ENCODE measurements at places on chromosomes 7 and 10.

DNA sequence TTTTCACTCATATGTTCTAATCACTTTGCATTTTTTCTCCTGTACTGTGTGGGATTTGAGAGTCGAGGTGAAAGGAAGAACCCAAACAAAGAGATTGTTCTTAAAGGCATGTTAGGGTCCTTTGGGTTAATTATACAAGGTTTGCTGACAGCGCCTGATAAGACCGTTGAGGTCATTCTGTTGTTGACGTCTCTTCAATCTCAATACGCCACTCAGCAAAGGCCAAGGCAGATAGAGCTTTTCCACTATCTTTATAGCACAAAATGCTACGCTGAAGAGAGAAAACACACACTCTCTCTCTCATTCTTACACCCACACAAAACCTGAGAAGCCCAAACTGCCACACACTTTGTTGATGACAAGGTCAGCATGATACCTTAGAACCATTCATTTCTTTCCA, 228.7 kb downstream of the CNTNAP2 start:
- no peak for DNase-seq

DNA sequence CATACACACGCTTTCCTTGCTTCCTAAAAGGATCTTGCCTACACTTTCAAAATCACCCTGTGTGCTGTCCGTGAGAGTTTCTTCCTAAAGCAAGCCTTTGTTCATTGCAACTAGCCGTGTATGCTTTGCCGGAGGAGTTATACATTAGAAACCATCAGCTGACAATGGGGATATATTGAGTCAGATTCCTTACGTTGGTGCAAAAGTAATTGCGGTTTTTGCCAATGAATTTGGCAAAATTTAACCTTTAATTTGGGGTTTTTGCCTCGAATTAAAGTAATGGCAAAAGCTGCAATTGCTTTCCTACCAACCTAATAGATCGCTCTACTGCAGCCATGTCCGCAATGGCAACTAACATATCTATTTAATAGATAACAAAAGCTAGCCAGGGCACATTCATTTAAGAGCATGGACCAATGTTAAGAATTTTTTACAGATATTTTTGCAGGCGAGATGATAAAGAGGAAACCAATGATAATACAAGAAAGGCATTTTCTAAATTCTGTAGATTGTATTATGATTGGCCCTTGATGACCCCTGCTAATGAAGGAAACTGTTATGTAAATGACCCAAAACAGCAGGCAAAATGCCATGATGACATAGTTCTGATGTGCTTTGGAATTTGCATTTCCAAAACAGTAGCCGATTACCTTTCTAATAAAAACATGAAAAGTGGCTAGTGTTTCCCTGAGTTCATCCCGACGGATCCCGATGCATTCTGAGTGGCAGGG, 184.8 kb upstream of the NRP1 start:
- DNase-seq: no peak

GRCh38 chr7:27166531-27167505, 1.5 kb upstream of the HOXA9 start:
- DNase-seq: no peak

DNA sequence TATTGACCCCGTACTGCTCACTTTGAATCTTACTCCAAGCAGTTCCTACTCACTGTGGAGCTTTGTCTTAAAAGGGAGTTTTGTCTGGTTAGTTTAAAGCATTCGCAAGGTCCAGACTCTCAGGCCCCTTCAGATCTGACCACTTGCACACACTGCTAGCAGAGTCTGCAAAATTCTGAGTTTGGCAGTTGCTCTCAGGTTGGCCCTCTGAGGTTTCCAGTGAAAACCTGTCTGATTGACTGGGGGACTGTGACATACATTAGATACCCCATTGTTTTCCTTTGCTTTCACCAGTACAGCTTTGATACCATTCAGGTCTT, 149.2 kb downstream of the XPNPEP1 start:
- no peak for DNase-seq

DNA sequence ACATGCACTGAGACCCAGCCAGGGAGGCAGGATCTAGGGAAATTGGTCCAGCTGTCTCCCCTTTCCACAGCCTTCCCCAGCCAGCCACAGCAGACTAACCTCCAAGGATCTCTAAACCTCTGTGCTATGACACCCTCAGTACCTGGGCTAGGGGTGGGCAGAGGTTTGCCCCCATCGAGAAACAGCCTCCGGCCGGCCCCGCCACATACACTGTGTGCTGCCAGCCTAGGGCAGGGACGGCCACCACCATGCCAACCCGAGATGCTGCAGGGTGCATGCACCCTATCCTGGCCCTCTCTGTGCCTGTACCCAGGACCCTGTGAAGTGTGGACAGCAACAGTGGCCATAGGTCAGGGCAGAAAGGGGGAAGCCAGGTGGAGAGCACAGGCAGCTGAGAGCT, 58.1 kb downstream of the PARP12 start:
- no peak for DNase-seq

GRCh38 chr10:86342111-86342863, 24.3 kb downstream of the GRID1 start:
- no peak for DNase-seq

DNA sequence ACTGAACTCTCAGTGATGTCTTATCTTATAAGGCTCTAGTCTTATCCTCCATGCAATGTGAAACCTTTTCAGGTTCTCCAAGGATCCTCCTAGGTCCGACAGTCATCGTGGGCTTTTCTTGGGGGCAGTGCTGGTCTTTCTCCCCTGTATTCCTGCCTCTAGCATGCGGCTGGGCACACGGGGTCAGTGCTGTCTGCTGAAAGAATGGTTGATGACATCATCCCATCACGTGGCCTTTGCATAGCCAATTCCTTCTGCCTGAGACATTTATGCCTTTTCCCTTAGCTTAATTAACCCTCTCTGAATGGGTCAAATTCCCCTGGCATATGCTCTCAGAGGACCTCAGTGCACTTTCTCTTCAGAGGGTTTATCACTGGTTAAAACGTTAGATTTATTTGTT, 27.0 kb upstream of the KCNK18 start:
- DNase-seq: no peak

DNA sequence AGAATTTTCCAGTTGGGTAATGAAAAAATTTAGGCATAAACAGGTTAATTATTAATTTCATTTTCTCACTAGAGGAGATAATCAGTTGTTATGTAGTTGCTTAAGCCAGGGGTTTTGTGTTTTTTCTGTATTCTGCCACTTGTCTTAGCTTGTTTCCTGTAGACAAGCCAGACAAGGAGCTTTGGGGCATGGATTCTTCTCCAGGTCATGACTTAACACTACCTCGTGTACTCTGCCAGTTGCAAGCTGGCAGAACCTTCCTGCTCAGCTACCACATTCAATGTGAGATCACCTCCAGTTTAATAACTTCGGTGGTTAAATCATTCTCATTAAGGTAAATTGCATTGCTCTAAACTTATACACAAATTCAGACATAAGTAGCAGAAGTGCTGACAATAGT, 1.8 kb downstream of the CCM2 start:
- no peak for DNase-seq

GRCh38 chr7:20738518-20739481, 47.9 kb downstream of the SP8 start:
- no peak for DNase-seq

- DNase-seq: no peak
Observed at GRCh38 chr10:26806557-26806956, 54.2 kb downstream of the ABI1 start.

- DNase-seq: no peak
Observed at GRCh38 chr10:34918776-34919315, 103.8 kb upstream of the PARD3 start.

- DNase-seq: no peak
Observed at GRCh38 chr7:1689311-1689710, 19.2 kb downstream of the ELFN1 start.

- DNase-seq: no peak
Observed at GRCh38 chr7:31070991-31071644, 19.0 kb downstream of the ADCYAP1R1 start.

DNA sequence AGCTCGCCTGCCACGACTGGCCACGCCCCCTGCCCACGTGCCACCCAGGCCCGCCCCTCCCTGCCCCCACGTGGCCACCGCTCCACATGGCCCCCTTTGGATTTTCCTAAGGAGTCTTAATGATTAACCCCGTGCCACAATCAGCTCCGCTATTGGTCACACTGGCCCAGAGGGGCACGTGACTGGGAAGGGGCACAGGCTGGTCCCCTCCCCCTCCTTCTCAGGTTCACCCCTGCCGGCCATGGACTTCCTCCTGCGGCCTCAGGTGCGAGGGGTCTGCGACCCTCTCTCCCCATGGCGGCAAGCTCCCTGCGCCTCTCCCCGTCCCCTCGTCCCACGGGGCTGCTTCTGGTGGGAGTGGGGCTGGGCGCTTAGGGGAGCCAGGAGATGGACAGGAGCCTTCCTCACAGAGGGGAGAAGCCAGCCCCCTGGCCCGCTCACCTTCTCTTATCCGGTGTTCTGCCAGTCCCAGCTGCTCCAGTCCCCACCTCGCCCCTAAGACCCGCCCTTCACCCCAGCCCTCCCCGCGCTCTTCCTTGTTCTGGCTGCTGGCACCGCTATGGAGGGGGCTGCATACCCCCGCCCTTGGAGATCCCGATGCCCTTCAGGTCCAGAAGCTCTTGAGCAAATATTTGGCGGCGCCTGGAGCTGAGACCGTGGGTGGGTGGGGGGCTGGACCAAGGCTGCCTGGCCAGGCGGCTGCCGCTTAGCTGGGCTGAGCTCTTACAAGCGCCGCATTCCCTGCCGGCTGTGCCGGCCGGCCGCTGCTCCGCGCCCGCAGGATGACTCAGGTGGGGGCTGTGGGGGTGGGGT, 3.2 kb downstream of the SLC4A2 start:
- DNase-seq: no peak

GRCh38 chr10:30773501-30773900, 143.9 kb upstream of the LYZL2 start:
- DNase-seq: no peak

DNA sequence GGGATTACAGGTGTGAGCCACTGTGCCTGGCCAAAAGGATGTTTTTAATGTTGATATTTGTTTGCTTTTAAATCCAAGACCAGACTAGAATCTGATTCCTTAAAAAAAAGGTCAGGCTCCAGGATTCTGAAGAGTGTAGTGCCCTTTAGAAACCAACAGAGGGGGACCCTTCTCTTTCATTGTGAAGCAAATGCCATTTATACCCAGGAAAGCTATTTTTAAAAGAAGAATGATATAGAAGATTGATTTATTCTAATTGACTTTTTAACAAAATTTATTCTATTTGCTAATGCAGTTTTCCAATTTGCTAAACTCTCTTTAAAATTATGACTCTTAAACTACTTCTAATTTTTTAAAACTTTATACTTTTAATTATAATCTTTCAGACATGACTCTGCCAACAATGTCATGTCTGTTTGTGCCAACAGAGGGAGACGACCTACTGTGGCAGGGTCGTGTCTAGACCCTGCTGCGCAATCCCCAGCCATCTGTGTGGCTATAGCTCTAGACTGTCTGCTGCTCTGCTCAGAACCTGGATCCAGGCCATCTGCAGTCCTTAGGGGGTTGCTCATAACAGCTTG, 201.0 kb upstream of the IMMP2L start:
- no peak for DNase-seq

- DNase-seq: no peak
Observed at GRCh38 chr7:11848251-11848650, 16.3 kb upstream of the THSD7A start.

DNA sequence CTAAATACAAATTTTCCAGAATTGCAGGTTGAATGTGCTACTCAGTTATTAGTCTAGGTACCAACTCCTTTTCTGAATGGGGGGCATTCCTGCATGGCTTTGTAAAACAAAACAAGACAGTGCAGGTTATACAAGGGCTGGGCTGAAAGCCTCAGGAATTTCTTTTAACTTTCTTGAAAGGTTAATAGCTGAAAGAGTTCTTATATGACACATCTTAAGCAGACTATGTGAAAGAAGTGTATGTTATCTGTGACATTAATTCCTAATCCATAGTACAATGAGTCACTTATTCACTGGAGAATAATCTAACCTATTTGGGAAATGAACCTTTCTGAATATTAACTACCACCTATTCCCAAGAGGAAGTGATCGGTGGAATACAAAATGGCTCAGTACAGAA, 115.6 kb upstream of the FAM133B start:
- DNase-seq: no peak

GRCh38 chr10:131230166-131230565, 81.4 kb downstream of the TCERG1L start:
- no peak for DNase-seq

DNA sequence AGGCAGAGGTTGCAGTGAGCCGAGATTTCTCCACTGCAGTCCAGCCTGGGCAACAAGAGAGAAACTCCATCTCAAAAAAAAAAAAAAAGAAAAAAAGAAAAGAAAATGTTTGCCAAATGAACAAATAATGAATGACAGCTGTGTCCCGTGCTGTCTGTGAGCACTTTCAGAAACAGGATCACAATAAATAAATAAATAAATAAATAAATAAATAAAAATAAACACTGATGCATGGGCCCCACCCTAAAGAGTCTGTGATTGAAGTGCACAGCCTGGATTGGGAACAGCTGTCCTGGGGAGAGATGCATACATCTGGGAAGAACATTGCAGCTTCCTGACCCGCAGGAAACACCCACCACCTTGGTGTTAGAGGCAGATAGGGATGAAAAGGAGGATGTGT, 123.6 kb downstream of the NPTX2 start:
- DNase-seq: no peak

DNA sequence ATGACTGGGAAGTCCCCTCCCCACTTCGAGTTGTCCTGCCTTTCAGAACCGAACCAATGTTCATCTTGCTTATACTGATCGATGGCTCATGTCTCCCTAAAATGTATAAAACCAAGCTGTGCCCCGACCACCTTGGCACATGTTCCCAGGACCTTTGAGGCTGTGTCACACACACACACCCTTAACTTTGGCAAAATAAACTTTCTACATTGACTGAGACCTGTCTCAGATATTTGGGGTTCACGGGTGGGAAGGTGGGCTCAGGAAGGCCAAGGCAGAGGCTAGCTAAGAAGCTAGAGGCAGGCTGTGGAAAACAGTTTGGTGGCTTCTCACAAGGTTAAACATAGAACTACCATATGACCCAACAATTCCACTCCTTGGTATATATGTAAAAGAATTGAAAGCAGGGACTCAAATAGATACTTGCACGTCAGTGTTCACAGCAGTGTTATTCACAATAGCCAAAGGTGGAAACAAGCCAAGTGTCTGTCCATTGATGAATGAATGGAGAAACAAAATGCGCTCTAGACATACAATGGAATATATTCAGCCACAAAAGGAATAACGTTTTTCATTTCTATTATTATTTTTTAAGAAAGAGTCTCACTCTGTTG, 15.4 kb downstream of the PRF1 start:
- DNase-seq: no peak

DNA sequence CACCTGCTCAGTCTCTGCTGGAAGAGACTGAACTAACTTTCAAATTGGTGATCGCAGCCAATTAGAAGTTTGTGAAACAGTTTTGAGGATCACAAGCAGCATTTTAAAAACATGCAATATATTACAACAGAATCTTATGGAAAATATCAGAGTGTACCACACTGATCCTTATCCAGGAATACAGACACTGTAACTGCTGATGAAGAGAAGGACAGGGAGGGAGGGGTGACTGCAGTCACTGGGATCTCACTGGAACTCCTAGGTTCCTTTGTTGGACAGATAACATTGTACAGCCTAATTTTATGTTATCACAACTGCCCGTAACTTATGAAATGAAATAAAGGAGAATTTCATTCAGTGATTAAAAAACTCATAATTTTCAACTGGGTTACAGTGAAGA, 6.8 kb upstream of the UBN2 start:
- DNase-seq: no peak

All from stimulated activated CD8-positive, alpha-beta memory T cell treated with anti-CD3 and anti-CD28 coated beads, Interleukin-7, amount 100 ng/mL, for 1 hour (primary cell).